ENCODE measurements at places on chromosomes 2 and 18.

DNA sequence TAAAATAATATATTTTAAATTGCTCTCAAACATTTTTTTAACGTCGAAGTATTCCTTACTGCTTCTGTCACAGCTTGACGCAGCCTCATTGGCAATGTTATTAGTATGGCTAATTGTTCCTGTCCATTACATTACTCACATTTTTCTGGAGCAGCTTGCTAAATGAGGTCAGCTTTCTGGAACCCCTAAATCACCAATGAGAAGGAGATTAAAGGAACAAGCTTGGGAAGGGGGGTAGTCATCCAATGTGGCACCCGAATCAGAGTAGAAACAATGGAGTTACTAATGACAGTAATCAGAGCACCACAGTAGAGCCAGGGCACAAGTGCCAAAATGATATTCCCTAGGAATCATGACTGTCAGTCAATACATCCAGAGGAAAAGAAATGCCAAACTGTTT is 5.1 kb downstream of the NEUROD1 start:
- no peak for DNase-seq

DNA sequence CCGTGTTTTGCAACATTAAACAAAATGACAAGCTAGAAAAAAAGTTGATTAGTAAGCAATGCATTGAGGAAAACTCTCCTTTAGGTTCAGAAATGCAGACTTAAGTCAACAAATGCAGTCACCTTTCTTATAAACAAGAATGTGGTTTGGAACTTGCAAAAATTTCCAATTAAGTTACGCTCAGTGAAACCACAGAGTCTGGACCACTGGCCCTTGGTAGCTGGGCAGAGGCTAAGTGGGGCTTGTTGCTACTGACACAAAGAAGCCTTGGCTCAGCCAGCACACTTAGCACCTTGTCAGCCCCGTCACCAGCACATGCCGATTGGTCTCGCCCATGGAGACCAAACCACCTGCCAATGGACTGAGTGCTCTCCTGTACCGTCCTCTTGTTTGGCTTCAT is 53.0 kb downstream of the SMIM21 start:
- DNase-seq, result no peak

DNA sequence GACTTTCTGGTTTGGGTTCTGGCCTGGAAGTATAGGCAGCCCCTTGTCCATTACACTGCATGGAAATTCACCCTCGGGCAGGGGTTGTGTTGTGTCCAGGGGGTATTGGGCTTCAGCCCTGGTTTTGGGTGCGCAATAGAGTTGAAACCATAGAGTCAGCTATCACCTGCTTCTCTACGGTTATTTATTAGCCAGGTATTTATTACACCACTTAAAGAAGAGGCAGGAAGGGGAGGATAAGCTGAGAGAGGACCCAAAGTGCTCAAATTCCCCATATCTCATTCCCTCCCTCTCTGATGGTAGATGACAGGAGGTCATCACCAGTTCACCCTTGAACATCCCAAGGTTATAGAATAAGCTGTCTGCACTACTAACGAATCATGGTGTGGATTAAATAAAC is 133.4 kb downstream of the HRH4 start:
- no peak for DNase-seq

DNA sequence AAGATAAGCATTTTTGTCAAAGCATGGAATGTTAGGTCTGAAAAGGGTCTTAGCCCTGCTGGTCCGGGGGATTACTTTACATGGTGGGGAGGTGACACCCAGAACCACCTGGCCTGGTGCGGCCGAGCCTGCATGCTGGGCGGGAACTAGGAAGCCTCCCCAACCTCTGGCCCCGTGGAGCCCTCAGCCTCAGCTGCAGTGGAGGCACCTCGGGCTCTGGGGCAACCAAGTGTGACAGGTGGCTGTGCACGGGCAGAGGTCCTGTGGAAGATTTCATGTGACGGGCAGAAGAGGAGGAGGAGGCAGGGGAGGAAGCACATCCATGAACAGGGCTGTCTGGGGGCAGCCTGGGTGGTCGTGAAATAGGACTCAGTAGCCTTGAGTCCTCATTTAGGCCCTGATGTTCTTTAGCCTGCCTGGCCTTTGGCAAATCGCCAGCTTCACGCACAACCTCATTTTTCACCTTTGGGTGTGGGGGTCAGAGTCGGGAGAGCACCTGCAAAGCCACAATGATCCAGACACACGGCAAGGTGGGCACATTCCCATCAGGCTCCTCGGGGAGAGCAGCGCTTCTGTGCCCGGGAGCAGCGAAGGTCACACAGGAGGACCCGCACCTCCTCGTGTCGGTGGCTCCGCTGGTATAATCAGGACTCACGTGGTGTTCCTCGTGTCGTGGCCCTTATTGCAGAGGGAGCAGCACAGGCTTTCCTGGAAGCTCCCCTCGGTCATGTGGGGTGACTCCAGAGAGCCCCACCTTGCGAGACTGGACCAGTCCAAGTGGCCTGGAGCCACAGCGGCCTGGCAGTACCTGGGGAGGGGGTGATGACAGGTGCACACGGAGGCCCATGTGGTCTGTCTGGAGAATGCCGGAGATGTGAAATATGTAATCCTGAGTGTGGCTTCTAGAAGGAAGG is 13.9 kb downstream of the CNDP2 start:
- DNase-seq, result no peak

DNA sequence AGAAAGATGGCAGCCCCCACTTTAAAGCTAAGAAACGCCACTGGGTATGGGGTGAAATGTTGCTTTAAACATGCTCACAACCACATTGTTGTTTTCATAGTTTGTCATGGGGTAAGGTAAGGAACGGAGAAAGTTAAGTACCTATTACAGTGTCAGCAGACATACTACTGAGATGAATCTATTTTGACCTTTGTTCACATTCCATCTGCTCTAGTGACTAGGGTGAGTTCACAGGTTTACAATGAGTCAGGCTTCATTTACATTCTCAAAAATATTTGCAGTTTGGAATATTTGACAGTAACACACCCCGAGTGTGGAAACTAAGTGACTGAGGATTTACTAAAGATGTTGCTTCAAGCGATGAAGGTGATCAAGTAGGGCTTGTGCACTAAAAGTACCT is 428.7 kb upstream of the ACVR2A start:
- no peak for DNase-seq

DNA sequence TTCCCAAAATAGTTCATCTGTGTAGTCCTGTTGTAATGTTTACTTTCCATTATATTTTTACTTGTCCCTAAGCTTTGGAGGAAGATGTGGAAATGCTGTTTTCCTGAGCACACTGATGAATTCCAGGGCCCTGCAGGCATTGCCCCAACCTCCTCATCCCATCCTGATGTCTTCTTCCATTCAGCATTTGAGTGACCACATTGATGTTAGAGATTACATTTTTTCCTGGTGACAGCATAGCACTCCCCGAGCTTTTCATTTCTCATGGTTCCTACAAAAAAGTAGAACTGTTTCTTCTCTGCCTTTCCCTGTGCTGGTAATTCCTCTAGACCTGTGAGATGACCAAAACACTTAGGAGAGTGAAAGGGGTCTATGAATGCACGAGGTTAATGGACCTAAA is 4.8 kb downstream of the IL36A start:
- no peak for DNase-seq

DNA sequence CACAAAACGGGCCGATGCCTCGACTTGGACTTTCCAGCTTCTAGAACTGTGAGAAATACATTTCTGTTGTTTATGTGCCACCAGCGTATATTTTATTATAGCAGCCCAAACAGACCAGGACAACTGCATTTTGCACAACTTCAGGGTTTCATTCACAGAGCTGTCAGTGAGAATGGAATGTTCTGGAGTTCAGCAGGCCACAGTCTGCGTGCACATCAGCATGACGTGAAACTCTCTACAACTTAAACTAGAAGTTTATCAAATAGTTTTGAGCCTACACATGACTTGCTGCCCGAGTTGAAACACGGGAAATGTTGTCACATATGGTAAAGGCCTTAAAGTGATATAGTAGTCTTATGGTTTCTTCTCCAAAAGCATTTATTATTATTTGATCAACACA is 3.9 kb upstream of the TRIB2 start:
- DNase-seq, result no peak

- DNase-seq, result no peak
Measured at GRCh38 chr2:228838819-228839218, 432.3 kb downstream of the PID1 start.

DNA sequence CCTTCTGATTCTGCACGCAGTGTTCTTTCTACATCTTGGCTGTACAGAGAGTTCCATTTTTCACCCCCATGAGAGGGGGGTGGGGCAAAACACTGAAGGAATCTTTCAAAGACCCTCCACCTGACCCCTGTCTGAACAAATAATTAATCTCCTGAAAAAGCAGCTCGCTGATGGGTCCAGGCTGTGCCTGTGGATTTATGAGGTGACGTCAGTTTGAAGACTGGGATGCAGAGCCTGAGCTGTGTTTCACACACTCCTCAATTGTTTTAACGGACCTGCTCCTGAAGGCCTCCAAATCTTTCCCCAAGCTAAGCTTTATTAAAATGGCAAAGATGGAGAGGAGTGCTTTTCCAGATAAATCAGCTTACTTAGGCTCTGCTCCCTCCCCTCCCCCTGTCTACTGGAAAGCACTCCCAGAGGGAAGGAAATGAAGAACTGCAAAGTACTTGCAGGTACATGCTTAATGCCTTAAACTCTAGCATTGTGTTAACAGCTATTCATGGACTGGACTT is 390.2 kb upstream of the TNP1 start:
- no peak for DNase-seq

DNA sequence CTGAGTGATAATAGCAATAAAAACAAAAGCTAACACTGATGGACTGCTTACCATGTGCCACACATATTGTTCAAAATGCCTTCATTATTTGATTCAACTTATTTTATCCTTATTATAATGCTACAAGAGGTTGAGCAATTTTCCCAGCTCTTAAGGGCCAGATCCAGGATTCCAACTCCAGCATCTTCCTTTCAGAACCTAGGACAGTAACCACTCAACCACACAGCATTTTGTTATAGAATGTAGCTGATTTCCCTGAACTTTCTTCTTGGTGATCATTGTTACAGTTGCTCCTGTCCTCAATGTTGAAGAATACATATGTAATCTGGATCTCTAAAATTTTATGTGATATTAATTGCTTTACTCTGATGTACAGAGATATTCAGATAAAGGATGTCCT is 341.7 kb downstream of the PIK3C3 start:
- DNase-seq, result no peak

DNA sequence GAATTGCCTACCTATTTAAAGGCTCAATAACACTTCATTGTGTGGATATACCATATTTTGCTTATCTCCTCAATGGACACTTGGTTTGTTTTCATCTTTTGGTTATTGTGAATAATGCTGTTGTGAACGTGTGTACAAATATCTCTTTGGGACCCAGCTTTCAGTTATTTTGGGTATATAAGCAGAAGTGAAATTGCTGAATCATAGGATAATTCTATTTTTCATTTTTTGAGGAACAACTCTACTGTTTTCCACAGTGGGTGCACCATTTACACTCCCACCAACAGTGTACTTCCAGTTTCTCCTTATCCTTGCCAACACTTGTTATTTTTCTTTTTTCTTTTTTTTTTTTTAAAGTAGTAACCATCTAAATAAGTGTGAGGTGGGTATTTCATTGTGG is 29.0 kb downstream of the PTPN4 start:
- no peak for DNase-seq

All from CD4-positive, alpha-beta T cell treated with Interleukin-4 for 4 hours (primary cell).